ENCODE measurements at places on chromosomes 11 and 22.

DNA sequence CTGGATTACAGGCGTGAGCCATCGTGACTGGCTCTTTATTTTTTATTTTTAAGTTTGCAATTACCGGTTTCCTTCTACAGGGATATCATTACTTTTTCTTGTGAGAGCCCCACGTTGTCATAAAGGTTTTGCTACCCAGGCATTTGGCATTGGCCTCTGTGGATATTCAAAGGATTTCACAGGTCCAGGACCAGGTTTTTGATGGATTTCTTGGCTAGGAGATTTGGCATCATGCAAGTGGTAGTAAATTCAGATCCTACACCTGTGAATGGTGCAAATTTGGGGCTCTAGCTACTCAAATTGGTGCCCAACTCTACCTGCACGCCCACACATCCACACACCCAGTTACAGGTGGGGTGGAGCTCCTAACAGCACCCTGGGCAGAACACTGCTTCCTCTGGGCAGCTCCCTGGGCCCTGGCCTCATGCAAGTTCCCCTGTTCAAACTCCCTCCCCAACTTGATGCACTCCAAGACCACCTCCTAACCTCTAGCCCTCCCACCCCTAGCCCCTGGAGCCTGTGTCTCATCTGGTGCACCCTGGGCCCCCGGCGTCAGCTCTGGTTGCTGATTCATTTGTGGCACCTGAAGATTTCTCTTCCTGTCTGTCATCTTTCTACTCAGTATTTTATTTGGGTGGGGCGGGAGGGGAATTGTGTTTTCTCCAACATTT lies 9.3 kb upstream of the MRGPRD start:
- no peak for DNase-seq

GRCh38 chr22:21967693-21968271 lies 14.8 kb downstream of the TOP3B start:
- DNase-seq = no peak

- no peak for DNase-seq
Observed at GRCh38 chr11:55942785-55943392, 6.7 kb upstream of the OR5I1 start.

DNA sequence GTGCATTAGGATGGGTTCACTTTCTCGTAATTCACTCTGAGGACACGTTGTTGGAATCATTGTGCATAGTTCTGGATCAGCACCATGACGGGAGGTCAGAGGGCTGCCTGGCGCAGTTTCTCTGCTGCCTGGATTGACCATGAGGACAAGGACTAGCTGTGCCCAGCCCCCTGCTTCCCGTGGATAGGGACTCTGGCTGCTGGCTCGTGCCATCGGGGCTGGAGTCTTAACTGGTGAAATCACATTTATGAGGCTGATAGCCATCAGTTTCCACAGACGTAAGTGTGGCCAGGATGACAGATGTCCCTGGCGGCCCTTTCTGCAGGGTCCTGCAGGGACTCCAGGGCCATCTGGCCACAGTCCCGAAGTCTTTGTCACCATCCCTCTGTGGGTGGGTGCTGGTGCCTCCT lies 24.1 kb upstream of the GRAMD4 start:
- no peak for DNase-seq

DNA sequence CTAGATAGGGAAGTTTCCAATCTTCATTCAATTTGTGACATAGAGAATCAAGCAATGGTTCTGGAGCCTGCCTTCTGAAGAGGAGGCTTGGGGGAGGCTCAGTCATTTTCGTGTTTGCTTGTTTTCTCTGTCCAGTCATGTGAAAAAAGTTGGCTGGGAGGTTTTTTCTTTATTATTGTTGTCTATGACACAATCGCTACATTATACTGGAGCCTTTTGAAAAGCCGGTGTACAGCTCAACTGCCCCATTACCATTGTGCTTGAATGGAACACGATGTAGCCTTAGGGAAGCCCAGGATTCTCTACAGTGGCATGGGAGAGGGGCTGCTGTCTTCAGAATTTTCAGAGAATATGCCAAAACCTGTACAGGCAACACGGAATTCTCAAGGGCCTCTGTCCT lies 57.9 kb upstream of the NCAM1 start:
- no peak for DNase-seq

DNA sequence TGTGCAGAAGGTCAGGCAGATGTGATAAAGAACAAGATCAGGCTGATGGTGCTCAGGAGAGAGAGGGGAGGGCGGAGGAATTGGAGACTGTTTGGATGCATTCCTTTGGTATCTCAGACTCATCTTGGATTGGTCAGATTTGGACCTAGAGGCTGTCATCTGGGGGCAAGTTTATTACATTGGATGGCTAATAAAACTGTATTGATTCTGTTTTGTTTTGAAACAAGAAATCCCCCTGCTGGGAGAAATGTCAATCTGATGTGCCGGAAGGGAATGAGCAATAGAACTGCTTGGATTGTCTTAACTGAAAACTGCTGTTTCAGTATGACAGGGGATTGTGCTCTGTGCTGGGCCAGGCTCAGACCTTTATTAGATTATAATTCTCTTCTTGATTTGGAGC lies 25.5 kb upstream of the CCDC90B start:
- DNase-seq = no peak

DNA sequence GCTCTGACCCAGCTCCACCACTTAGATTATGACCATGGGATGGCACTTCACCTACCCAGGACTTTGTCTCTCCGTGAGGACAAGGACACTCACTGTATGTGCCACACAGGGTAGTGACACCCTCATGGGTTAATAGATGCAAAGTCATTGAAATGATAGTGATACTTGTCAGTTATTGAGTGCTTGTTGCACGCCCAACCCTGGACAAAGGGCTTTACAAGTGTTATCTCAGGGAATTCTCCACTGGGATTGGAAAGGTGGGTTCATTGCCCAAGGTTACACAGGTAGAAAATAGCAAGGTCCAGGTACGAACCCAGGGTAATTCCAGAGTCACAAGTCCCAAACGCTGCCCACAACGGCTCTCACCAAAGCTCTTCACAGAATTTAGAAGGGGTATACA lies 158.2 kb downstream of the TRIM29 start:
- no peak for DNase-seq

DNA sequence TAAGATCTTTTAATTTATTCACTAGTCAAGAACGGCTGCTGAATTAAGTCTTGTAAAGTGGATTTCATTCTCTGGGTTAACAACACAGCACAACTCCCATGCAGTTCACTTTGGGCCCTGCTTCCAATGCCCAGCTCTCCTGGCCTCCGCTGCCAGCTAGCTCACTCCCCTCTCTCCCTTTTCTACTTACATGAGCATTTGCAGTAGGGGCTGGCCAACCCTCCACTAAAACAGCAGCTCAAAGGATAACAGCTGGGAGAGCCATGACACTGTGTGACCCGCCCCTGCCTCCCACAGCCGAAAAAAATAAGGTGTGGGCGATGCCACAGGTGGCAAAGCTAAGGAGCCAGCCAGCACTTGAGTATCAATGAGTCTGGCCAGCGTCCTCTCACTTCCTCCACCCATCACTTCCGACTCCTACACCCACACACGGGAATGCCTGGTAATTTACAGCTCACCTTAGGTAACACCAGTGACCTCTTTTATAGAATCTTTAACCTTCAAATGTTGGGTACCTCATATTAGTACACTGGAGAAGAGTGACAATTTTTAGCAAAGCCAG lies 56.8 kb downstream of the DGCR2 start:
- no peak for DNase-seq

- no peak for DNase-seq
Observed at GRCh38 chr11:102620818-102621561, 4.1 kb downstream of the MMP20 start.

DNA sequence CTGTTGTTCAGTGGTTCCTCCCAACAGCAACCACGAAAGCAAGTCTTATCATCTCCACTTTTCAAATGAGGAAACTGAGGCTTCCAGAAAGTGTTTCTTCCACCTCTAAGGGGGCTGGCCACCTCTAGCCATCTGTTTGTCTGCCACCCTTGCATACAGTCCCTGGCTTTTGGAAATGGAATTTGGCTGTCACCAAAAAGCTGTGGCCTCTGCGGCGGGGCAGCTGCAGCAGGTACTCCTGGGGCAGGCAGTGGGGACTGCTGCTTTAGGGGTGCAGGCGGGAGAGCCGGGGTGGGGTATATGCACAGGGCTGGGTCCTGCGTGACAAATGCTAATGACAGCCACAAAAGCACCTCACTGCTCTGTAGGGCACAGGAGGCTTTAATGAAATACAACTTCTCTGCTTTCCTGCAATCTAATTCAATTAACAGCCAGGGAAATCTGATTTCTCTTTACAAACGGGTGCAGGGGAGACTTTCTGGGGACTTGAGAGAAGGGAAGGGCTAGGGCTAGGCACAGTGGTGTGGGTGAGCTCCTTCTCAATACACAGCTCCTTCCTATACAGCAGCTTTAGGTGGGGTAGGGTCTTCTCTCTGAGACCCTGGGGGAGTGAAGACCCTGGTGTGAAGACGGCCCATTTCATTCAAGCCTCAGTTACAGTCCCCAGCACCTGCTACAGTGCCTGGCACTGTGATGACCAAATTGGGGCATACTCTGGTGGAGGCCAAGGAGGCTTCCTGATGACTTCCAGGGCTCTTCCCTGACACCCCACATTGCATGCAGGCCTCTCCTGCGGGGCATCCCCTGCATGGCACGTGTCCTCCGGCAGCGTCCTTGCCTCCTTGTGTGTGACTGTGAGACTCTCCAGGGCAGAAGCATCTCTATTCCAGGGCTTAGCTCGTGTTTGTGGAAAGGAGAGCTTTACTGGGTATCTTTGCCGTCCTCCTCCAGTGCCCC lies 161.6 kb downstream of the CEP164 start:
- DNase-seq = no peak

GRCh38 chr11:105334025-105334714 lies 194.6 kb upstream of the CARD18 start:
- no peak for DNase-seq

- DNase-seq = no peak
Observed at GRCh38 chr11:95266751-95267374, 35.9 kb upstream of the SESN3 start.

GRCh38 chr11:44277196-44278090 lies 32.5 kb downstream of the ALX4 start:
- DNase-seq = no peak

DNA sequence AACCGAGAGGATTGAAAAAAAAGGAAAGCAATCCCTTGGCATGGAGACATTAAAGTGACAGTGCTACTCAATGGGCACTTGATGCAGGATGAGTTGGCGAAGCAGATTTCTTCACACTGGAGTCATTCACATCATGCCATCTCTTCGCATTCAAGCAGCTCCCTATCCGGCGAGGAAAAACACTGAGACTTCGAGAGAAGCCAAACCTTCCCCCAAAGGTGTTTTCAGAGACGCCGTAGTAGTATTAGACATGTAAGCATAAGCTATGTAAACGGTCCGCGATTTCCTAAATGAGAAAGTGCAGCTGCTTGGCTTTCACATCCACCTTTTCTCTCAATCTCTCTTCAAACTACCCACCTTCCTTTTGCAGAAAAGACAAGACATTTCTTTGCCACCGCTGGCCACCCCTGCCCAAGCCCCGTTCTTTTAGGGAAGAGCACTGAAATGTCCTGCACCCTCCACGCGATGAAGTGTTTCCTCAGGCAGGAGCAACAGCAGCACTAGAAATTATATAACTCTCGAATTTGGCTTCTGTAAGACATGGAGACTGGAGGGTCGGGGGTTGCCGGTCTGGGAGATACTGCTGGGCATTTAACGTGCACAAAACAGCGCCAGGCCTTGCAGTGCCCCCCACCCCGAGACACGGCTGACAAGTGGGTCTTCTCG lies at the start of gene DLG2:
Gene DLG2, minus strand, starts transcription at position 13 of the 666 bp plus-strand sequence.
- DNase-seq = no peak

- no peak for DNase-seq
Observed at GRCh38 chr22:44546686-44547310, 48.8 kb upstream of the RTL6 start.

- DNase-seq = no peak
Observed at GRCh38 chr11:18526130-18526520, 617 bp downstream of the TSG101 start.

- no peak for DNase-seq
Observed at GRCh38 chr11:119533921-119534736, 111.2 kb upstream of the THY1 start.

DNA sequence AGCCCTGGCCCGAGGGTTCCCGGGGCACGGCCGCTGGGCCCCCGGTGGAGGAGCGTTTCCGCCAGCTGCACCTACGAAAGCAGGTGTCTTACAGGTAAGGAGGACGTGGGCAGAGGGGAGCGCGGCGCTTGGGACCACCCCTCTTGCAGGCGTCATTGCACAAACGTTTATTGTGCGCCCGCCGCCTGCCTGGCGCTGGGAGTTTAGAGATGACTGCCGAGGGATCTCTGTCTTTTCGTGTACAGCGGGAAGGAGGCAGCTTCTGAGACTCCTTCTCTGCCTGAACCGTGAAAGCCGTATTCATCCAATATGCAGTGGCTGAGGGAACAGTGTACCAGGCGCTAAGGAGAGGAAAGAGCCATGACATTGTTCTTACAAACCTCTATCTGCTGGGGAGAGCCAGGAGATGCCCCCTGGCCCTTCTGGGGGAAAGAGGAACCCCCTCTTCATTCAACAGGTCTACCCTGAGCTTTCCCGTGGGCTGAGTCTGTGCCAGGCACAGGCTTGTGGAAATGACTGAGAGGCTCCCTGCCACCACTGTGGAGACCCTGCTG lies 13.8 kb upstream of the DGKZ start:
- DNase-seq = no peak

DNA sequence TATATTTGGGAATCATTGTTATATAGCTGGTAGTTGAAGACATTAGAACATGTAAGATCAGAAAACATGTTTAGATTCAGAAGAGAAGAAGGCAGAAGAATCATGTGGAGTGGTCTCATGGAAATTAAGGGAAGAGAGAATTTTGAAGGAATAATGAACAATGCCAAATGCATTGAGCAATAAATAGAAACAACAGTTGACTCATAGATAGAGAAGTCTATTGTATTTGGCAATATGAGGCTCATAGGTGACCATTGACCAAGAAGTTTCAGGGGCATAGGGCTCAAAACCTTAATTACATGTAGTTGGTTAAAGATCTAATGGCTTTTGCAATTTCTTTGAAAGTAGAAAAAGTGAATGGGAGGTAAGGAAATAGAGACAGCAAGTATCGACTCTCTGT lies 123.9 kb downstream of the PAX6 start:
- no peak for DNase-seq

- DNase-seq = no peak
Observed at GRCh38 chr11:6737872-6738466, 33.8 kb downstream of the OR2AG2 start.

DNA sequence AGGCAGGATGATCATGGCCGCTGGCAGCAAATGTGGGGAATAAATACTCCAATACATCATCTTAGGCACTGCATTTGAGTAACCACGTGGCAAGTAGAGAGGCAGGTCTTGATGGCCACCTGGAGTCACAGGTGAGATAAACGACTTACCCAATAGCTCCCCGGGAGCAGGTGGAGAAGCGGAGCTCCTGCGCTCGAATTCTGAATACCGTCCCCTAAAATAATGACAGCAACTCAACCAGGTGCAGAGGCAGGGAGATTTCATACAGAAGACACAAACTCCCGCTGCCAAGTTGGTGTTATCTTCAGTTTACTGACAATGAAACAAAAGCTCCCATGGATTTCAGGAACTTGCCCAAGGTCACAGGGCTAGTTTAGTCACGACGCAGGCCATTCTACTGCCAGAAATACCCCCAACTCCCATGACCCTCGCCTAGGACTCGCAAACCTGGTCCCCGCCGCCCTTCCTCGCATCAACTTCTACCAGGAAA lies 437 bp downstream of the SLC43A3 start:
- no peak for DNase-seq

- no peak for DNase-seq
Observed at GRCh38 chr11:46505741-46506482, 87.9 kb downstream of the AMBRA1 start.

All from AG04449 (cell line).